ENCODE measurements at places on chromosomes 4 and X.

DNA sequence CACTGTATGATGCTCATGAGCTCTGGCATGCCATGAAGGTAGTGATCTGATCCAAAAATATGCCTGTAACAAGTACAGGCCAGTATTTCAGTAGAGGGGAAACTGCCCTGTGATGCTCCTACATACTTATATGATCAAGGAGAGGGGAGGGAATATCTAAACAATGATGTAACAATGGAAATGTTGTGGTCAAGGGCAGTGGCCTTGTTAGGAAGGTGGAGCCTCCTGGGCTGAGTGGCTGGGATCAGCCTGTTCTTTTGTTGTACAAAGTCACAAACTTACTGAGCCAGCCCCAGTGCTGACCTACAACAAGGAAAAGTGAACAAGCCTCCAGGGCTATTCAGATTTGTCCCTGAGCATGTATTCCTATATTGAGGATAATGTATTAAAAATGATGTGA lies 70.3 kb downstream of the ANXA10 start:
- DNase-seq = no peak

DNA sequence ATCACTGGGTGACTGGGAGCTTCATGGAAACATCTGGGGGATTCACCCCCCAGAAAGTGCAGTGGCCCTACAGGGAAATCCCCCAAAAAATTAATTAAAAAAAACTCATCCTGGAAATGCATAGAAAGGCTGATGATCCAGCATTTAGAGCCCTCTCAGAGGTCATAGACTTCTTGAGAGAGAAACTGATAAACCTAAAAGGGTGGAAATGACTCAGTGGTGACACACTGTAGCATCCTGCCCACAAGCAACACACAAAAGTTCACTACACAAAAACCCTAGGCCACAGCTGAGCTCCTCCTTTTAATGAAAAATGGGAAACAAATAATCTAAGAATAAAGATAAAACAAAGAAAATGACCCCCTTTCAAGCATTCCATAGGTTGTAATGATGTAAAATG lies 911.5 kb downstream of the GLUD2 start:
- DNase-seq = no peak

DNA sequence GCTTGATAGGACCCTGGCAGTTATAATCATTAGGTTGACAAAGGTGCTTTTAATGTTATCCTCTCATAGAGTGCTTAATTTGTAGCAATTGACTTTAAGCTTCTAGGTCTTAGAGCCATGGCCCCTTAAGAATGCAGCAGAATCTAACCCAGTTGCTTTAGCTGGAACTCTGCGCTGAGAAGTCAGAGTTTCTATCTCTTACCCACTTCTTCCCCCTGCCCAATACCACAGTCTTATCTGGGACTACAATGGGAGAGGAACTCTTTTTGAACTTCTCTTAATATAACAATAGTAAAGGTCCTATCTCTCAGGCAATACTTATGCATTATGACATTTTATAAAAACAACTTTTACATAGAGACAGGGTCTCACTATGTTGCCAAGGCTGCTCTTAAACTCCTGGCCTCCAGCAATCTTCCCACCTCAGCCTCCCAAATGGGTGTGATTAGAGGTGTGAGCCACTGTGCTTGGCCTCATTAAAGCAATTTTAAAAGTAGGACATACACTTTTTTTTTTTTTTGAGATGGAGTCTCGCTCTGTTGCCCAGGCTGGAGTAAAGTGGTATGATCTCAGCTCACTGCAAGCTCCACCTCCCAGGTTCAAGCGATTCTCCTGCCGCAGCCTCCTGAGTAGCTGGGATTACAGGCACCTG lies 1.8 kb downstream of the TLR10 start:
- no peak for DNase-seq

- DNase-seq = no peak
Observed at GRCh38 chr4:149113804-149114430, 671.7 kb upstream of the NR3C2 start.

DNA sequence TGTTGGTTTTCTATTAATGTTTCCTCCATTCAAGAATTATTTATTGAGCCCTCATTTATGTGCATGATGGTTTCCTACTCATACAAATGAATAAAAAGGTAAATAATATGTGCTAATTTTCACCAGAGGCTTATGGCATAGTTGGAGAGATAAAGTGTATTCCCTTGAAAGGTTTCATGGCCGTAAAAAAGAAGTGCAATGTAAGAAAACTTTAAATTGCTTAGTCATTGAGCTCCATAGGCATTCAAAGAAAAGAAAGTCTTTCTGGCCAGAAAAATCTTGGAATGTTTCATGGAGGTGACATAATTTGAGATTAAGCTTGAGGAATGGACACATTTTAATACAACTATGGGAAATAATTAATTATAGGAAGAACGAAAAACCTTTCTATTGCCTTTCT lies 8.7 kb downstream of the KLHL4 start:
- no peak for DNase-seq

DNA sequence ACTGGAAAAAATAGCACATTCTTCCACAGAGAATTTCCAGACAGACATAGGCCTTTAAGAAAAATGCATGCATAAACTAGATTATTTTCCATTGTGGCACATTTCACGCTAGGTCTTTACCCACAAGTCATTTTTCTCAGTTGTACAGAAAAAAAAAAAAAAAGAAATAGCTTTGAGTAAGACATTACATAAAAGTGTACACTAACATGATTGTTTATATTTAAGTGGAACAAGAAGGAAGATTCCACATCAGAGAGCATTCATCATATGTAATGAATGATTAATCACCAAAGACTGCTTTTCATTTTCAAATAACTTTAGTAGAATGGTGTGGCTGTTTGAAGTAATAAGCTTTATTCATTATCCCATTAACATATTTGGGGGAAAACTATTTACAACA lies 1270.2 kb upstream of the AGA start:
- no peak for DNase-seq

DNA sequence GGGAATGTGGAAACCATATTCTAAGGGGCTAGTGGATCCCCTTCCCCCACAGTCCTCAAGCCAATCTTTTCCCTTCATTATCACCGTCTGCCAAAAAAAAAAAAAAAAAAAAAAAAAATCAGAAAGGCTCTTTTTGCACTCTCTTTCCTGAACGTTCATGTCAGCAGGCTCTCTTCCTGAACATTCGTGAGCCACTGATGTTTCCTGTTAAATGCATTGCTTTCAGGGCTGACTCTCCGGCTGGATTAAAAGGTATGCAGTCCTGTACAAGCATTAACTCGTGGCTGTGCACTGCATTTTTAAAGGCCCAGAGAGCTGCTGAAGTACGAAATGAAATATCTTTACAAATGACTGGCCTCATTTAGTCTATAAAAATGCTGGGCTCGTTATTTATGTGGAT lies 34.0 kb upstream of the TSPAN5 start:
- no peak for DNase-seq

GRCh38 chr4:38666766-38667084 lies 2.7 kb downstream of the KLF3 start:
- DNase-seq = no peak

- no peak for DNase-seq
Observed at GRCh38 chr4:112316360-112316759, 19.2 kb downstream of the ALPK1 start.

DNA sequence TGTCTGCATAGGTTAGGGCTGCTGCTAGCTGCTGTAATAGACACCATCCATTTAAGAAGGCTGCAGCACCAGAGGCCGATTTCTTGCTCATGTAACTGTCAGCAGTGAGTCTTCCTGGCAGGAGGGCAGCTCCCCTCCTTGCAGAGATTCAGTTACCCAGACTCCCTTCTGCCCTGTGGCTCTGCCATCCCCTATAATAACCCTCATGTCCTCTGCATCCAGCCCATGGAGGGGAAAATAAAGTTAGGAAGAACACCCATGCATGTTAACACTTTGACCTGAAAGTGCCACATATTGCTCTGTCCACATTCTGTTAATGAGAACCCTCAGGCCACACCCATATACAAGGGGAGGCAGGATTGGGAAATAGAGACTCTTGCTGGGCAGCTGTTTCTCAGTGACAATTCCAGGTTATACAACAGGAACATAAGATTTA lies 5.4 kb downstream of the STBD1 start:
- no peak for DNase-seq
